ENCODE measurements at places on chromosomes 3 and 15. TPM values are rescaled to one million over a fixed set of nuclear protein-coding genes. Genes with fewer than 3 reads are reported as not detected.

GRCh38 chr3:127172781-127173515 is 20.0 kb upstream of the PRR23E start:
- no peak for DNase-seq

DNA sequence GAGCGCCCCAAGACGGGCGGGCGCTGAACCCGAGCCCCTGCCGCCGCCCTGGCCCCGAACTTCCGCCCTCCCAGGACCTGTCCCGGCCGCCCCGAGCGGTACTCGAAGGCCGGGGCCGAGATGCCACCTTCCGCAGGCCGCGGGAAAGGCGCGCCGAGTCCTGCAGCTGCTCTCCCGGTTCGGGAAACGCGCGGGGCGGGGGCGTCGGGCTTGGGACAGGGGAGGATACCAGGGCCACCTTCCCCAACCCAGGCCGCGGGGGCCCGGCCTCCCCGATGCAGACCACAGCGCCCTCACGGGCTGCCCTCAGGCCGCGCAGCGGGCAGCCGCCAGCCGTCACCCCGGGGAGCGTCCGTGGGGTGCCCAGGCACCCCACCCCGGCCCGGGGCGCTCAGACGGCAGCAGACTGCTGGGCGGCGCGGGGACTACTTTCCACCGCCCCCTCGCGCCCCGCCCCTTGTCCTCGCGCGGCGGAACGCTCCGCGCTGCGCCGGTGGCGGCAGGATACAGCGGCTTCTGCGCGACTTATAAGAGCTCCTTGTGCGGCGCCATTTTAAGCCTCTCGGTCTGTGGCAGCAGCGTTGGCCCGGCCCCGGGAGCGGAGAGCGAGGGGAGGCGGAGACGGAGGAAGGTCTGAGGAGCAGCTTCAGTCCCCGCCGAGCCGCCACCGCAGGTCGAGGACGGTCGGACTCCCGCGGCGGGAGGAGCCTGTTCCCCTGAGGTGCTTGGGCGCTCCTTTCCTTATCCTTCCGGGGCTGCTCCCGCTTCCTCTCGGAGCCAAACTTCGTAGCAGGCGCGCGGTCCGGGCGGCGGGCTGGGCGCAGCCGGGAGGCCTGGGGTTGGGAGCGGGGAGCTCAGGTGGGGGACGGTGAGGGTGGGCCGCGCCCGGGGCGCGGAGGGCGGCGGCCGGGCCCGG is at the start of gene CTNNB1:
Gene CTNNB1, plus strand, starts transcription at position 556 of the 916 bp plus-strand sequence. CDS start 24,564 bp downstream, outside the sequence.
- DNase-seq = peak; percentile 89

DNA sequence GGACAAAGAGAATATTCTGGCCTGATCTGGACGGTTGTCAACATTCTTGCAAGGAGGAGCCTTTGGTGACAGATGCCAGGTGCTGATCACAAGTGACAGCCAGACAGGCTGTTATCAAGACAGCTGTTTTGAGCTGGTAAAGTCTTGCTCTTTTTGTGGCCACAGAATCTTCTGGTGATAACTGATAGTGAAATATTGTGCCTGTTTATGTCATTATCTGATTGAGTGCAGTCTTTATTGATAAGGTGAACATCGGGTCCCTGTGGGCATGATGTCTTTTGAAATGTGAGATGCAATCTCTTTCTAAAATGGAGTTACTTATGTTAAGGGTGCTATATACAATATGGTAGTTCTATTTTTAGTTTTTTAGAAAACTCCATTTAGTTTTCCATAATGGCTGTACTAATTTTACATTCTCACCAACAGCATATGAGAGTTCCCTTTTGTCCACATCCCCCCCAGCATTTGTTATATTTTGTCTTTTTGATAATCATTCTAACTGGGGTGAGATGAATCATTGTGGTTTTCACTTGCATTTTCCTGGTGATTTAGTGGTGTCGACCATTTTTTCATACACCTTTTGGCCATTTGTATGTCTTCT is 10.7 kb downstream of the CEP63 start:
- no peak for DNase-seq

DNA sequence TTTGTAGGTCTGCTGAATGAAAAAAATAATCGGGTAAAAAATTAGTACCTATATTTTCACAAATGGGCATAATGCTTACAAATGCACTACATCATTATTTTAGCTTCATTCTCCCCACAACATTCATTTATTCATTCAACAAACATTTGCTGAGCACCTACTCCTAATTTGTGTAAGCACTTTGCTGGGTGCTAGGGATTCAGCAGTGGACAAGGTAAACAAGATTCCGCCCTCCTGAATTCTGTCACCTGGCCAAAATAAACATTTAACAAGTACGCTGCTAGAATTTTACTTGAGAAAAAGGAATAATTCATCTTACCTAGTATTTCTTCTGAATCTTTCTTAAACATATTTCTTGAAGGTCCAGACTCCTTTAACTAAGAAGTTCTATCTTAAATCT is 72.1 kb downstream of the TIGIT start:
- DNase-seq = no peak

DNA sequence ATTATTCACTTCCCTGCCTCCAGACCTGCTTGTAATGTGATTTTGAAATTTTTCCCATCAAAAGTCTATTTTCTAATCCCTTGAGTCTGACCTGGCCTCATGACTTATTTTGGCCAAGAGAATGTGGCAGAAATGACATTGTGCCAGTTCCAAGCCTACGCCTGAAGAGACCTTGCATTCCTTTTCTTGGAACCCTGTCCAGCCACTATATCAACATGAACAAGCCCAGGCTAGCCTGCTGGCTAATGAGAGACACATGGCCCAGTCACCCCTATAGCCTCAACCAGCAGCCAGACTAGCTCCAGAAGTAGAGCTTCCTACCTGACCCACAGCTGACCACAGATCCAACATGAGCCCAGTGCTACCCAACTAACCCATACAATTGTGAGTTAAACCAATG is 121.1 kb upstream of the ACP3 start:
- DNase-seq = no peak

- DNase-seq = no peak
These were observed 2.0 kb upstream of the TM2D3 start for GRCh38 chr15:101654171-101654570.

- DNase-seq = no peak
These were observed 60.2 kb upstream of the ARHGEF26 start for GRCh38 chr3:154061001-154061370.

DNA sequence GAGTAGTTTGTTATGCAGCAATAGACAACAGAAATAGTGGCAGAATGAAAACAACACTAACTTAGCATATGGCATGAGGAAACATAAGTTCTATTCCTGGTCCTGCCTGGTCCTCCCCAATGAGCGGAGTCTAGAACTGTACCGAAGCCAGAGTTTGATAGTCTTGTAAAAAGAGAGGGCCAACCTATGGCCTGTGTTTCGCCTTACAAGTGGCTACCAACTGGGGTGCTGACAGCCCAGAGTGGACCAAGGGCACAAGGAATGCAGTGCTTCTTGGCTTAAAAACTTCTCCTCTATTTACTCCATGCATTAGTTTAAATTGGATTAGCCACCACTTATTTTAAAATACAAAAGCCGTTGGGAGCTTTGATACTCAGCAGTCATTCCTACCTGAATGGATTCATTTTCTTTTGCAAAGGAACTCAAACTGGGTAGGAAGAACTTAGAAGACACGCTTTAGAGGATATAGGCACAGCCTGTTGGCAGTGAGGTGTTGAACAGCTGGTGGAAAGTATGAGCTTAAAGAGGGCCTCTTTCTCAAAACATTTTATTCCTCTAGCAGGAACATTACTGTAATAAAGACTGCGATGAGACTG is 302.9 kb downstream of the PLCL2 start:
- no peak for DNase-seq

DNA sequence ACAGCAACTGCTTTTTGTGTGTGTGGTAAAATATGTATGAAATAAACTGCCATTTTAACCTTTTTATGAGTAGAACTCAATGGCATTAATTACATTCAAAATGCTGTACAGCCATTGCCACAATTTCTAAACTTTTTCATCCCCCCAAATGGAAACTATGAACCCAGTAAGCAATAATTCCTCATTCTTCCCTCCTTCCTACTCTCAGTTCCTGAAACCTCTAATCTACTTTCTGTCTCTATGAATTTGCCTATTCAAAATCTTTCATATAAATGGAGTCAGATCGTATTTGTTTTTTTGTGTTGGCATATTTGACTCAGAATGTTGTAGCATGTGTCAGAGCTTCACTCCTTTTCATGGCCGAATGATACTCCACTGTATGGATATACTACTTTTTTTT is 5.3 kb upstream of the BLM start:
- DNase-seq = no peak

GRCh38 chr3:170130532-170130931 is 51.0 kb downstream of the PHC3 start:
- no peak for DNase-seq

DNA sequence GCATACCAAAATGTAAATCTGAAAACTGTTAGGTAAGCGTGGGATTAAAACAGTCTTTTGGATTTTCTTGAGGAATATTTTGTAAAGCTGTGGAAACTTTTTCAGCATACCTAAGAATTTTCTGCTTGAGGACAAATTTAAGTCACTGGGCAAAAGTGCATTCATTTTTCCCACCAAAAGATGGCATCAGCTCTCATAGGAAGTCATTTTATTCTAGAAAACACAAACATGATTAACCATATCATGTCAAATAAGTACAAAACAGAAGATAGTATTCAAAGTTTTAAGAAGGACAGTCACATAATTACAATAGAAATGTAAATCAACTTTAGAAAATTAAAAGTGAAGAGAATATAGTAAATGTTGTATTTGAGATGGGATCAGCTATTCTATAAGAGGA is 63.5 kb downstream of the SLC49A4 start:
- no peak for DNase-seq

DNA sequence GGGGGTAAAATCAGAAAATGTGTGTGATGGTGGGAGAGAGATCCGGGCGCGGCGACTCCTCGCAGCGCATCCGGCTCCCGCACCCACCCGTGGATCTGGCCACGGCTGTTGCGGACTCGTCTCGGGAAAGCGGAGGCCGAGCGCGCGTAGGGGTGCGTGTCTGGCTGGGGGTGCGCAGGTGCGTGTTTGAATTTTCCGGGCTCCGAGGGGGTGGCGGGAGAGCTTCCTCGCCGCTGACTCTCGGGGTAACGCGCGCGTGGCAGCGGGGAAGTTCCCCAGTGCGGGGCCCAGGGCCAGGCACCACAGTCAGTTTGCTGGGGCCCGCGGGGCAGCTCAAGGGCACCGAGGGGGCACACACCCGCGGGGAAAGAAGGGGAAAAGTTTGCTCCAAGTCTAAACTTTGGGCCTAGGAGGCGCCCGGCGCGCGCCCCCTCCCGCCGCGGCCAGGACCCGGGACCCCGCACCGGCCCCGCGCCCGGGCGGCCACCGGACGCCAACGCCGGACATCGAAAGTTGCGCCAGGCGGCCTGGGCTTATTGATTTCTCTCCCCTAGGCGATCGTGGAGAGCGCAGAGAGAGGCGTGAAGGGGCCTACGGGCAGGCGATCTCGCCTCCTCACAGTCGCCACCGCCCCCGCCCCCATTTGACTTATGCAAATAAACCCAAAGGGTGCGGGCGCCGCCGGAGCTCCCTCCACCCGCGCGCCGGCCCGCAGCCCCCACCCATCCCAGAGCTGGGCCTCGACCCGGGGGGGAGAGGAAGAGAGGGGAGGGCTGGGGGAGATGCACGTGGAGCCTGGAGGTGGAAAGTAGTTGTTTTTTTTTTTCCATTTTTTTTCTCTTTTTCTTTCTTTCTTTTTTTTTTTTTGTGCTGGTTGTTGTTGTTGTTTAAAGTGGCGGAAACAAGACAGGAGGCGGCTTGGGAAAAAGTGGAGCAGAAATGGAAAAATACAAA is 639 bp downstream of the FOXP1 start:
- peak; percentile 76 for DNase-seq

DNA sequence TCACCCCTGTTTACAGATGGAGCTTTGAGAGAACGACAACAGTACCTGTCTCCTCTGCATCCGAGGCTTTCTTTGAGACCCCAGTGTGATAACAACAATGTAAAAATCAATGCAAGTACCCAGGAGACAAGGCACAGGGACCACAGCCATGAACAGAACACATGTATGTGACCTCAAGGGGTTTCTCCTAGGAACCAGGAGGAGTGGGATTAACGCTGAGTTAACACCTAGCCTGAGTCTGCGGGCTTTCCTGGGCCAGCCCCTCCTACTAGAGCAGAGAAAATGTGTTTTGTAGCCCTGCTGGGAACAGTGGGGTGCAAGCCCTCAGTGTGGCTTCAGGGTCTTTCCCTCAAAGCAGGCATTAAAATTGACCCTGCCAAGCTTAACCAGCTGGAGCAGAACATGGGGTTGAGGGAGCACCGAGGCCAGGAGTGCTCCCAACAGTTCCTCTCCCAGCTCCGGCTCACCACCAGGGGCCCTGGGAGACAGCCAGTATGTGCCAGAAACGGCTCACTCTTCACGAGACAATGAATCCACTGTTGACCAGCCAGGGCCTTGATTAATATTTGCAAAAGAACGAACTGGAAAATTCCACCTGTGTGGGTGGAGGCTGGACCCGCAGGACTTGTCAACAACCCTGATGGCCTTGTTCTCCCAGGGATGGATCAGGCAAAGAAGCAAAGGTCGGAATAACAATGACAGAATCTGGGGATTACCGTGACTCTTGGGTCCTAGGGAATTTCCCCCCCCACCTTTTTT is 3.6 kb downstream of the CHDH start:
- no peak for DNase-seq

DNA sequence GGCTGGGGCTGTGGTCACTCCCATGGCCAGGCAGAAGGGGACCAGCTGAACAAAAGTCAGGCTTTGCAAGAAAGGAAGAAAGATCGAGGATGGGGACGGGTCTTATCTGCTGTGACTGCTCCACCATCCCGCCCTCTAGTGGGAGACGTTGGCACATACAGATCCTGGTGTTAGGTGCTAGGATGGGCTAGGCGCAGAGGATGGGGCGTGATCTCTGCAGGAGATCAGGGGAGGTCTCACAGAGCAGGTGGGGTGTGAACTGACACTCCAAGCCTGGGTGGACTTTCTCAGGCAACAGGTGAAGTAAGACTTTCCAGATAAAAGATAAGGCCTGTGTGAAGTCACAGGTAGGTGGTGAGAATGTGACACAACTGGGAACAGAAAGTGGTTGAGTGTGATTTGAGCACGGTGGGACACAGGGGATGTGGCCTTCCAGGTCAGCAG is 141.9 kb upstream of the SMAD3 start:
- DNase-seq = peak; percentile 40

DNA sequence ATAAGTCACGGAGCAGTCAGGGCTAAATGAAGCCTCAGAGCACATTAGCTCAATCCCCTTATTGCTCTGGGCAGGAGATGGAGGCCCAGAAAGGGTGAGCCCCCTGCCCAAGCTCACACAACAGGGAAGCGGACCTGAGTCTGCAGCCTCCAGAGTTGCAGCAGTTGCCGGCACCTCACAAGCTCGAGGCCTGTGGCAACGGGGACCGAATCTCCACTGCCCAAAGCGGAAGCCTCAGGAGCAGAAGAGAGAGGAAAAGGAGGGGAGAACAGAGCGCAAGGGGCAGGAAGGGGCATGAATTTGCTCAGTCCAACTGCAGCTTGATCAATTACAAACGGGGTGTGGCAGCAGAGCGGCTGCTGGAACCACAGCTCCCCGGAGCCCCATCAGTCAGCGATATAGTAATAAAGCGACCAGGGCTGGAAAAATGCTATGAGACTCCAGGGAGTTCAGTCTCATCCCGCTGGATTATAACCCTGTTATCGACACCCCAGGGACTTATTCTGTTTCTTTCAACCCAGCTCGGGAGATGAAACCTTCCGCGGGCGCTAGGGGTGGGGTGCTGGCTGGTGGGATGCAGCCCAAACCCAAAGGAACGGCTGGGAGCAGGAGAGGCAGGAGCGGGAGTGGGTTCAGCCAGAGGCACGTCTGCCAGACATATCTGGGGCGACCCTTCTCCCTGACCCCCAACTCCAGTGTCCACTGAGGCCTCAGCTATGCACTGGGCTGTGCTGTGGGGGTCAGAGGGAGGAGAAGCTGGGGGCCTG is 219.7 kb upstream of the LINGO1 start:
- no peak for DNase-seq

DGKG gene
- 0.14 TPM for total RNA-seq

NR2E3 gene
- total RNA-seq = not detected

CAPN7 gene
- 20.4 TPM for total RNA-seq

GOLGA6D gene
- not detected for total RNA-seq

CHDH gene
- 0.10 TPM for total RNA-seq
